Right forelimb (tissue), 1 donor: ENCODE measurements at places on chromosomes 4 and X.
A peak's percentile ranks its signal among the peaks of the same experiment; 100 is the strongest.

DNA sequence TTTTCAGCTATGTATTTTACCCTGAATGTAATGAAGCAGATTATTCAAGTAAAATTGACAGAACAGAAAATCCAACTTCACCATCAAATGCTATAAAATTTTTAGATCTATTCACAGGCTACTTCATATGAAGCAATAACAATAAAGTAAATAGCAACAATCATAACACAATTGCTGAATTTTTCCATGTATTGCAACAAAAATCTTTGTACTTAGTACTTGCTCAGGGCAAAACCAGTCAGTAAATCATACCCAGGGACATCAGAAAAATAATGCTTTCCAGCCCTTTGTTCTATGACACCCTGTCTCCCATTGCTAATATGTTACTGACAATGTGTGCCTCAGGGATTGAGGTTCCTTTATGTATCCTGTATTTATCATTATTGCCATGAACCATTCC, 15.5 kb downstream of the TNIP3 start:
- DNase-seq, result no peak

DNA sequence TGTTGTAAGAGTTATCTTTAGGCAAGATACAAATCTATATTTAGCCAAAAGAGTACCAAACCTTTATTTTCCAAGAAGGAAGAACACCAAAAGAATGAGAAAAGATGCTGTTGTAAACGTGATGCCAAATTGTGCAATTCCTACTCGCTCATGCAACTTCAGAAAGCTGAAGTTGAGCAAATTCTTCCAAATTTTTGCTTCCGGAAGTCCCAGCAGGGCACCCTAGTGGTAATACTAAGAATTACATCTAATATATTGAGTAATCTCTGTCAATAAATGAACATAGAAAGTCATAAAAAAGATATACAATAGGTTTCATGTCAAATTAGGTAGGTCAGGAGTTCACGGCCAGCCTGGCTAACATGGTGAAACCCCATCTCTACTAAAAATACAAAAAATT, 36.0 kb upstream of the SMARCAD1 start:
- DNase-seq, result no peak

DNA sequence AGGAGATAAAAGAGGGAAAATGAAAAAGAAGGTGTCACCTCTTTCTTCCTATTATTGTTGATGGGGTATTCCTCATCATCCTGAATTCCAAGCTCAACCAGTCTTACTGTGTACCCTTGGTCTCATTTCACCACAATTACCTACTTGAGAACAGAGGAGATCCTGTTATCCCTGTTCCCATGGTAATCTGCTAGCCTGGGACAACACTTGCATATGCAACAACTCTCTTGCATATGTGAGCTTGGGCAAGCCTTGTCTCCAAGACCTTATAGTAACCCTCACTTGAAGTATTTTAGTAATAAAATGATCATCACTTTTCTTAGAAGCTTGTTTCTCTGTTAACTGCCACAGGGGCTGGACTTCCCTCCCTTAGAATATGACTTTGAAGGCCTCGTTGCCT, 253.7 kb downstream of the NAP1L3 start:
- DNase-seq, result no peak

DNA sequence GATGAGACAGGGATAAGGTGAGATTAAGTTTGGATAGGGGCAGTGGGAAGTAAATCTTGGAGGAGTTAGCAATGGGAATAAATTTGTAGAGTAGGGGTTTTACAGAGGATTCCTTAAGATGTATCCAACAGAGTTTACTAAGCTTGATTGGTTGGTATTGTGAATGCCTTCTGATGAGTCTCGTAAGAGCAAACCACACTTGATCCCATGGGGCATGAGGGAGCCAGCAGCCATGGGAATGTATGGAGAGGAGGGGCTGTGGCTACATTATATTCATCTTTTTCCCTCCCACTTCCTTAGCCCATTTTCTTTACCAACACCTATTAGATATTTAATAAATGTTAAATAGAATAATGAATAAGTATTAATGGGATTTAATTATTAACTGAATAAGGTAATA, 126.6 kb upstream of the NDST3 start:
- DNase-seq, result no peak

DNA sequence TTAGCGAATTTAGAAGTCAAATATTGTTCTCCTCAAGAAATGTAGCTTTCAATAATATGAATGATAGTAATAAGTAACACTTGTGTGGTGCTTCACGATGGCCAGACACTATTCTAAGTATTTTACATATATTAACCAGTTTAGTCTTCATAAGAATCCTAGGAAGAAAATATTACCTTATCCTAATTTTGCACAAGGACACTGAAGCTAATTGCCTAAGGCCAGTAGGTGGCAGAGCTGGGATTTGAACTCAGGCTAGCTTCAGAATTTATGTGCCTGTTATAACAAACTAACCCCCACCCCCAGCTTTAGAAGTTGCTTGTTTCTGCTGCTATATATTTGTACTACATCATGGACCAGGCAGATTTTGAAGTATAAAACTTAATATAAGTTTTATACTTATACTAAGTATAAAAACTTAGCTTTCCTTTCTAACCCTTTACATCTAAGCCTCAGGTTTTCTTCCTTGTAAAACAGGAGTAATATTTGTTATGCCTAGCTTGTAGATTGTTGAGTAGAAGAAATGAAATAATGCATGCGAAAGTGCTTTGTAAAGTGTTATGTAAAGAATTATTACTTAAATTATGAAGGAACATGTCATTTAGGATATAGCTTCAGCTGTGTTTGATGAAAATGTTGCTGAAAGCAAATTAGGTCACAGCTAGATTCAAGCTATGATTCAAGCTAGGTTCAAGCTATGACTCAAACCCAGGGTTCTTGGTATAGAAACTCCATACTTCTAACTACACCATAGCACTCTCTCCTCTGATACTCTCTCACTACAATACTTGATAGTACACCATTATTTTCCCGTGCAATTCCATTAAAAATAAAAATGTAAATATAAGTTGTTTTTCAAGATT, 4.2 kb upstream of the CDS1 start:
- DNase-seq, result no peak

GRCh38 chr4:22522206-22522605, 6.3 kb upstream of the ADGRA3 start:
- no peak for DNase-seq

DNA sequence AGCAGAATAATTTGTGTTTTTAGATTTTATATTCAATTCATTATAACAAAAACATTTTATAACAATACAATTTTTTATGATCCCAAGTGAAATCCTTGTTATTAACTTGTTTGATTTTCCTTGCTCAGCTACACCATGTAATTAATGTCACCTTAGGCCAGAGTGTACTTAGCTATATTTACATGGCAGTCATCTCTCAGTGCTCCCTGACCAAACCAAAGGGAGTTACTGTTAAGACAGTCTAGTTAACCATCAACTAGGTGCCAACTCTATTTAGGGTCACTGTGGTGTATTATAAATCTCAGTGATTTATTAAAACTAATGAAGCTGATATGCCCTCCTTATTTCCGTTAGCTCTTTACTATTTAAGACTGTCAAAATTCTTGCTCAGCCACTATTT, 44.4 kb downstream of the CCDC158 start:
- DNase-seq, result no peak

DNA sequence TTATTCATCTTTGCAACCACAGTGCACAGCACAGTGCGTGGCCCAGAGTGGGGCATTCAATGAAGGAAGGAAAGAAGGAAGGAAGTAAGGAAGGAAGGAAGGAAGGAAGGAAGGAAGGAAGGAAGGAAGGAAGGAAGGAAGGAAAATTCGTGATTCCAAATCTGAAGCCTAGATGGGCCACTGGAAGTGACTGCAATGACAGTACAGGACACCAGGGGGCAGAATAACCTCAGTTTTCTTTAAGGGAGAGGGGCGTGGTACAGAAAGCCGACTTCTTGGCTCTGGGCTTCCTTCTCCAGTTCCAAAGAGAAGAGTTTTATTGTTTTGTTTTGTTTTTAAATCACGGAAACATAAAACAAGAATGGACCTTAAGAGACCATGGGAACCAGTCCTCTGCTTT, 47.8 kb downstream of the APLN start:
- DNase-seq, result peak; percentile 67

DNA sequence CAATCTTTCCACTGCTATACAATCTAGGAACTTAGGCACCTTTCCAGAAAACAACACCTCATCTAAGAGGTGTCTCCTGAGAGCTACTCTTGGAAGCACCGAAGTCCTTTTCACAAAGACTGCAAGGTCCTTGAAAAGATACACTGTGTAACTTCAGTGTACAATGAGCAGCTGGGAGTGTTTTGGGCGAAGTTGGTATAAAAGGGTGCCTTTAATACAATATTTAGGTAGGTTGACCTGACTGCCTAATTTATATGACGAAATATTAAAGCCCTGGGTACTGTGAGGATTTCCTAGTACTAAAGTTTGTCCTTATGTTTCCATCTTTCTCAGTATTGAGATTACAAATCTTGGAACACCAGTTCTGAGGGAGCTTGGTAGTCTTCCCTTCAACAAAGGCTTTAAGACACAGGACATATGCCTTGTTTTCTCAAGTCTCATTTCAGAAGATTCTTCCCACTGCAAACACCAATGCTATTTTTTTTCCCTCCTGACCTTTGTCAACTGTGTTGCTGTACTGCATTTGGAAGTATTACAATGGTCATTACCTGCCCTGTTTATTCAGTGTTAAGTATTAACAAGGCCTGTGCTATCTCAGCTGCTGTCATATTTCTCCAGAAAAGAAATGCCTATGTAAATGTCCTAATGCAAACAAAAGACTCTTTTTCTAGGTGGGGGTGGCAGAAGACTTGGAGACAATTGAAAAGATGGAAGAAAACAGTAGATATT, 134.2 kb downstream of the MAML3 start:
- DNase-seq, result no peak

DNA sequence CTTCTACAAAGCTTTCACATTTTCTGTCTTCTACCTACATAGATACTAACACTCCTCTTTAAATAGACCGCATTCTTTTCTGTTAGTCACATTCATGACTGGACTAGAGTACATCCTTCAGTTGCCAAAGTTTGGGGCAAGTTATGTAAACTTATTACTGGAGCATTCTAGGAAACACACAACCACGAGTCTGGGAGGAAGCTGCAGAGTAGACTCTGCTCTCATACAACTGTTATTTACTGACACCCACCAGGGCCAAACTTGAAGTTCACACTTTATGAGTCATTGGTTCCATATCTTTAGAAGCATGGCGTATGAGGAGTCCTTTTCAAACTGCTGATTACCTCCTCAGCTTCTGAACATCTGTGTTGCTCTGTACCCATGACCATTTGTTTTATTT, 87.0 kb downstream of the RNF150 start:
- no peak for DNase-seq
